ENCODE measurements at places on chromosomes 1 and 21.

GRCh38 chr1:2130871-2131289 lies 63.7 kb downstream of the FAAP20 start:
- DNase-seq = no peak

DNA sequence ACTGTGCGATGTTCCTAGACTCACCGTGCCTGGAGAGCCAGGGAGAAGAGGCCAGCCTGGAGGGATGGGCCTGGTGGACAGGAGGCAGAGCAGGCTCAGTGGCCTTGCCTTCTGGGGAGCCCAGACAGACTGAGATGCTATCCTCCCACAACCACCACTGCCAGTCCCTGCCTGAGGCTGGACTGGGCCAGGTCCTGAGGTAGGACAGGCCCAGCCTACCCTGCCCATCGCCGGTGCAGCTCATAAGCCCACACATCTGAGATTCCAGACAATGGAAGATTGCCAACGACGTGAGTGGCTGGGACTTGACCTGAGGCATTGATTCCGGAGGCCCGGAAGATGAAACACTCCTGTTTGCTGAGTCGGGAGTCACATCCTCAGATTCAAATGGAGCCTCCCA lies 5.8 kb downstream of the CLEC20A start:
- DNase-seq = no peak

- no peak for DNase-seq
Measured at GRCh38 chr1:168042362-168042761, 94.4 kb downstream of the GPR161 start.

- no peak for DNase-seq
Measured at GRCh38 chr21:44314128-44314527, 14.3 kb downstream of the PFKL start.

GRCh38 chr1:115539736-115540135 lies 102.0 kb upstream of the VANGL1 start:
- no peak for DNase-seq

DNA sequence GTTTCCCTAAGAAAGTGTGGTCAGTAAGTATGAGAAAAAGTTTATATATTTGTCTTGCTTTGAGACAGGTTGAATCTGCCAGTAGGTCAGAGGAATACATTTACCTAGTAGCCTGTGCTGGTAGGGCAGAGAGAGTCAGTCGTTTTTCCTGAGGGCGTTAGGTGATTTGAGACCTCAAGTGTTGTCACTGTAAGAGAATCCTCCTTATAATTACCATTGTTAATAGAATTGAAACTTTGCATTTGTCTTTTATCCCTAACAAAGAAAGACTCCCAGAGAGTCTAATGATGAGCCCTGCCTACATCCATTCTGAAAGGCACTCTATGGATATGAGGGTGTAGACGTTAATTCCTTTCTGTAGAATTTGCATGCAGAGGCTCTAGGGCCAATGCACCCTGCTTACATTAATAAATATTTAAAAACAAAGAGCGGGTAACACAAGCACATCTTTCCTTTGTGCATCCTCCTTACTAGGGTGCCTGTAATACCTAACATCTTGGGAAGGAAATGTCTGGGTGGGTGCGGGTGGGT lies 16.4 kb downstream of the PBX1 start:
- DNase-seq = no peak

All from nucleus accumbens (tissue), 56 donors.